ENCODE measurements at places on chromosomes 7 and 10. TPM values are rescaled to one million over a fixed set of nuclear protein-coding genes. Genes with fewer than 3 reads are reported as not detected.
A peak's percentile ranks its signal among the peaks of the same experiment; 100 is the strongest.

TNS3 gene
- 320 TPM for total RNA-seq

PCDH15 gene
- total RNA-seq, result 0.12 TPM

CPN1 gene
- total RNA-seq, result not detected

GRCh38 chr10:122624546-122624945 lies 64.0 kb downstream of the DMBT1 start:
- H3K36me3 ChIP-seq, result no peaks in the 10 kb centered on the region
- no peak overlapping the region for H3K27ac ChIP-seq
- DNase-seq, result no peak
- H3K27me3 ChIP-seq, result peaks cover 22% of the 10 kb centered on the region
- H3K4me3 ChIP-seq, result no peak overlapping the region

DNA sequence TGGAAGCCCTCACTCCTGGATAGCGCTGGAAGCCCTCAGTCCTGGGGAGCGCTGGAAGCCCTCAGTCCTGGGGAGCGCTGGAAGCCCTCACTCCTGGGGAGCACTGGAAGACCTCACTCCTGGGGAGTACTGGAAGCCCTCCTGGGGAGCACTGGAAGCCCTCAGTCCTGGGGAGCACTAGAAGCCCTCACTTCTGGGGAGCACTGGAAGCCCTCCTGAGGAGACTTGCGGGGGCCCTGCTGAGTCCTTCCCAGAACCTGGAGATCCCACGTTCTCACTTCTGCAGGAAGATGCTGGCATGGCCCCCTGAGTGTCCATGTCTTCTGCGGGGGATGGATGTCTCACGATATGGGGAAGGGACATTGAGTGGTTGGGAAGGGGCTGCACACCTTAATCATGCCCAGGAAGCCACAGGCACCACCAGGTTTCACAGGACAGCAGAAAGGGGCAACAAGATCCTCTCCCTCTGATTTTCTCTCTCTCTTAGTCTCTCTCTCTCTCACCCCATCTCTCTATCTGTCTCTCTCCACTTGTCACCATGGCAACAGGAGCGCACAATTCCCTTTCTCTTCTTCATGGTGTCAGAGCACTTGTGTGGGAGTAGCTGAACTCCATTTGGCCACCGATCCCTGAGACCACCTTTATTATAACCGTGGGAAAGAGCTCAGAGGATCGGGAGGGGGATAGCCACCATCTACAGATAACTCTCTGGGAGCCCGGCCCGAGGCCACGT lies 267.0 kb downstream of the TCERG1L start:
- no peak overlapping the region for H3K4me3 ChIP-seq
- H3K27ac ChIP-seq, result no peak overlapping the region
- no peaks in the 10 kb centered on the region for H3K4me1 ChIP-seq
- no peaks in the 10 kb centered on the region for H3K27me3 ChIP-seq

- H3K27me3 ChIP-seq, result no peaks in the 10 kb centered on the region
- no peaks in the 10 kb centered on the region for H3K36me3 ChIP-seq
- DNase-seq, result no peak
- H3K27ac ChIP-seq, result peak overlapping the region; percentile 3
- H3K4me3 ChIP-seq, result no peak overlapping the region
Measured at GRCh38 chr7:38000272-38000671, 79.8 kb downstream of the EPDR1 start.

- H3K27me3 ChIP-seq, result peaks cover 14% of the 10 kb centered on the region
- no peaks in the 10 kb centered on the region for H3K4me1 ChIP-seq
- H3K36me3 ChIP-seq, result no peaks in the 10 kb centered on the region
- no peak for DNase-seq
Measured at GRCh38 chr7:38671911-38672905, 41.0 kb upstream of the AMPH start.

DNA sequence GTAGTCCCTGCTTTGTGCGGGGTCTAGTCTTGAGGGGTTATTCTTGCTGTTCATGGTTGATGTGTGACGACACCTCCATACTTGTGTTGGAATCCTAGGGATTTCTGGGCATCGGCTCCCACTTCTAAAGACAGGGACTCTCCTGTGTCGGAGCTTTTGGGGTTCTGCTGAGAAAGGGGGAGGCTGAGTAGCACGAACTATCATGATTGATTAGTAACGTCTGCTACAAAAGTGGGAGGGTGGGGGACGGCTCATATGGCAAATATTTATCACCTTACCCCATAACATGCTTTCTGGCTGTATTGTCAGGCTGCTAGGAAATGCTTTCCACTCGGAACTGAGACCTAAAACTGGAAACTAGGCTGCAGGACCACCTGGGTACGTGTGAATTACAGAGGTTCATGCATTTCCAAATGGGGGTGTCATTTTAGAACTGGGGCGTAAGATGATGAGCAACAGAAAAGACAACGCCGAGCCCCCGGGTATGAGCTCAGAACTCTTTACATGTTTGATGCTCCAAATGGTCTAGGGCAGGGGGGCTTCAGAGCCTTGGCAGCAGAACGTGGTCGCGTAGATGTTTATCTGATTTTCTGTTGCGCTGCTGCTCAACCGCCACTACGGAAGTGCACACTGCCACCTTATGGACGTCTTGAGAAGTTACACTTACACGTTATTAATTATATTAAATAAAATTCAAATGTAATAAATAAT lies 15.1 kb upstream of the NME8 start:
- H3K36me3 ChIP-seq, result no peaks in the 10 kb centered on the region
- DNase-seq, result no peak
- peaks cover 8% of the 10 kb centered on the region for H3K4me1 ChIP-seq
- H3K27ac ChIP-seq, result no peak overlapping the region
- H3K27me3 ChIP-seq, result peaks cover 18% of the 10 kb centered on the region

DNA sequence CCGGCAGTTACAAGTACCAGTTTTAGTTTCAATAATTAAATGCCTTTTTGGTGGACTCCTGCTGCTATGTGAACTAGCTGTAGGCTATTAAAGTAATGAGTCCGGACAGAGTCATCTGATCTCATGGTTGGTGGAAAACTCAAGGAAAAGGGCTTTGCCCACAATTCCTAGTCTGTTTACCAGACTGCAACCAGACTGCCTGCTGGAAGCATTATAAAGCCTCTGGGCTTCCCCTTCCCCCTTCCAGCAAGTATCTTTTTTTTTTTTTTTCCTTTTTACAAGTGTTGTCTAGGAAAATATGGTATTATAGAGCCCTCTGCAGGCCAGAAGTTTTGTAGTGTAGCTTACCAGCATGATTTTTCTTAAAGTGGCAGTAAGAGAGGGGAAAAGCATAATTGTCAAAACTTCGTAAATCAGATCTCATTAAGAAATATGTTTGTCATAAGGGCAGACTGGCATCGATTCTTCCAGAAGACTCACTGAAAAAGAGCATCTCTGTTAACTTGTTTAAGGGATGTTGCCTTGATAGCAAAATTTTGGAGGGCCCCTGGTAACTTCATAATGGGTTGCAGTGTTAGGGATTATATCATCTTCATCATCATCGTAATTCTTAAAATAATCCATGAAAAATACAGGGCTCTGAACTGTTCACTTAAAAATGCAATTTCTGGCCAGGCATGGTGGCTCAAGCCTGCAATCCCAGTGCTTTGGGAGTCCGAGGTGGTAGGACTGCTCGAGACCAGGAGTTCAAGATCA lies 181.3 kb downstream of the TAX1BP1 start:
- H3K27me3 ChIP-seq, result no peaks in the 10 kb centered on the region
- H3K36me3 ChIP-seq, result peaks cover 2% of the 10 kb centered on the region
- no peak overlapping the region for H3K4me3 ChIP-seq
- H3K27ac ChIP-seq, result peak overlapping the region; percentile 58
- no peak for DNase-seq

- no peaks in the 10 kb centered on the region for H3K36me3 ChIP-seq
- no peak for DNase-seq
- peaks cover 3% of the 10 kb centered on the region for H3K4me1 ChIP-seq
- H3K27me3 ChIP-seq, result peaks cover 14% of the 10 kb centered on the region
- no peak overlapping the region for H3K4me3 ChIP-seq
- H3K27ac ChIP-seq, result no peak overlapping the region
Measured at GRCh38 chr10:83932245-83932644, 207.1 kb upstream of the GHITM start.

- H3K27me3 ChIP-seq, result no peaks in the 10 kb centered on the region
- DNase-seq, result no peak
Measured at GRCh38 chr7:20183086-20183485, 34.1 kb downstream of the MACC1 start.

- no peak overlapping the region for H3K4me3 ChIP-seq
- no peaks in the 10 kb centered on the region for H3K27me3 ChIP-seq
- peaks cover 12% of the 10 kb centered on the region for H3K36me3 ChIP-seq
- no peak for DNase-seq
- no peaks in the 10 kb centered on the region for H3K4me1 ChIP-seq
Measured at GRCh38 chr10:72344932-72345331, 9.8 kb downstream of the DNAJB12 start.

Data from chondrocyte (in vitro differentiated cells).